Fibroblast of gingiva (primary cell): ENCODE measurements at places on chromosomes 1 and 21.

DNA sequence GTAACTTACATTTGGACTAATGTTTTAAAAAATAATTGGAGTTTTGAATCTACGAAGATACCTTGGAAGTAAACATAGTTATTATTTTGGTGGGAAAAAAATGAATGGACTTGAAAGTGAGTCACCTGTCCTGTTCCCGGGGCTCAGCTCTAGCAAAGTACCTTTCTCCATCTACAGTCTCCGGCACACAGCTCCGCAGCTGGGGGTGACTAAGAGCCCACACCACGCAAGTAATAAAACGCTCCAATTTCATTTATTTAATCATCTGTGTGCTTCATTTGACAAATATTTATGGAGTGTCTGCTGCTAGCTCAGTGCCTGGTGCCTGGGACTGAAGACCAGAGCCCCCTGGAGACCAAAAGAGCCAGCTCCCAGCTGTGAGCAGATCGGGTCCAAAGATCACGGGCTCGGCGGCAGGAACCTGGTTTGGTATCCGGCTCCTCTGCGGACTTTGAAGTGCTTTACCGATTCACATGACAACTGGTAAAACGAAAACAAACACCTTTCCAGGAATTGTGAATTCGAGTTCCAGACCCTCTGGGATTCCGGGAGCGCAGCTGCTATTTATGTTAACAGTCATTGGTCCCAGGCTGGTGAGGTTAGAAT, 1.7 kb upstream of the RIPK4 start:
- peak; percentile 34 for DNase-seq

- no peak for DNase-seq
Observed at GRCh38 chr1:94795434-94795833, 24.7 kb upstream of the SLC44A3 start.

DNA sequence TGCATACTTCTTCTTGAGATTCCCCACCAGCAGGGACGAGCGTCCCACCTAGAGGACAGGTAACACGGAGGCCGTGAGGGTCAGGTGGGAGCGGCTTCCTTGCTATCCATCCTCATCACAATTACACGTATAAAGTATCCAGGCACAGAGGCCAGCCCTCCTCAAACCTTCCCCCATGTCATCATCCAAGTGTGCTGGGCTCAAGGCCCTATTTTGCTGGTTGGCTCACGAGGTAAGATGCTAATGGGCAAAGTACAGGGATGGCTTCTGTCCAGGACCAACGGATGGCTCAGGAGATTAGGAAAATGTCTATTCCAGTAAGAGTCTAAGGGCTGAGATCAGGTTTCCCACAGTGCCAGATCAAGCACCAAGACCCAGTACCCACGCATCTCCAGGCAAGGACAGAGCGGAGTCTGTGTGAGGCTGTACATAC, 11.5 kb upstream of the A3GALT2 start:
- DNase-seq = peak; percentile 96

DNA sequence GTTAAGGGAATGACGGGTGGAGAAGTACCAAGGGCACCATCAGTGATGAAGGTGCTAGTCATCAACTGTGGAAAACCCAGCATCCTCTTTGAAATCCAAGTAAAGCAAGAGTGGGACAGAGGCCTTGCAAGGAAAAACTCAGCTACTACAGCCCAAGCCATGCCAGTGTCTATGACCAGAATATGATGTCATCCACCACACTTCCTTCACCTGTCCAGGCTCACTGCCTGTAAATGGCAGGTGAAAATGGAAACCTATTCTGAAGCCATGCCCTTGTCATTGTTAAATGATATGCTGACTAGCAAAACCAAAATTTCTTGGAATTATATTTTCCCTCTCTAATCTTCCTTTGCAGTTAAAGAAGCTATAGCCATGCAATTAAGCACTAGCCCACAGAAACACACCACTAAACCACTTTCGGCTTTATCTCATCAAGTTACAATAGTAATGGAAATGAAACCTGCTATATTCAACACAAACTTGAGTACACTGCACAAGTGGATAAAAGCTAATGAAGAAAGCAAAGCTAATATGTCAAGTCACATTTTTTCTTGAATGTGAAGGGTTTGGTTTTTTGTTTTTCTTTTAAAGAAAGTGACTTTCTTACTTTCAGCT, 96.3 kb upstream of the RALGPS2 start:
- no peak for DNase-seq

DNA sequence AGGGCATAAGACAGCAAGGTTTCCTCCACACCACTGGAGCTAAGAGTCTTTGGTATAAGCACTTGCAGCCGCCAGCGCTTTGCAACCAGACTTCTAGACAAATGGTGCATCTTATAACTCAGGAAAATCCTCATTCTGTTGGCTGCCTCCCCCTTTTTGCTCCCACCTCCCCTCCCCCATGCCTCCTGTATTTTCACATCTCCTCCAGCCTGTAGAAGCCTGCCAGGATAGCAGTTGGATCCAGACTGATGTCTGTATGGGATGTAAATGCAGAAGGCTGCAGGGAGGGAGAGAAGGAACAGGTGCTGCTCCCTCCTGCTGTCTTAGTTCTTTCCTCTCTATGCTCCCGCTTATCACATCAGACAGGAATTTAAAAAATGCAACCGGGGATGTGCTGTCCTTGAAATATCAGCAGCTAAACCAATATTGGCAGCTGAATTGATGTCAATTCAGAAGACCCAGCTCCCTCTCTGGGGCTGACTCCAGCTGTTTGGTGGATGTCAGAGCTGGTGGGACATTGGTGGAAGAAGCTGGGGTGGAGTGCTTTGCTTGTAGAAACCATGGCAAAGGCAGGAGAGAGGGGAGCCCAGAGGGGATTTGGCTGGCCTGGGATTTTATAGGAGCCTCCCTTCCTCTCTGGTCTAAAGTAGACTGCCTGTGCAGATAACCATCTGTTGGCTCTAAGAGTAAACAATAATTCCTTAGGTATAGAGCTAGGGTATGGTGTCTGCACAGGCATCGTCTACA, 53.5 kb downstream of the NFASC start:
- no peak for DNase-seq

DNA sequence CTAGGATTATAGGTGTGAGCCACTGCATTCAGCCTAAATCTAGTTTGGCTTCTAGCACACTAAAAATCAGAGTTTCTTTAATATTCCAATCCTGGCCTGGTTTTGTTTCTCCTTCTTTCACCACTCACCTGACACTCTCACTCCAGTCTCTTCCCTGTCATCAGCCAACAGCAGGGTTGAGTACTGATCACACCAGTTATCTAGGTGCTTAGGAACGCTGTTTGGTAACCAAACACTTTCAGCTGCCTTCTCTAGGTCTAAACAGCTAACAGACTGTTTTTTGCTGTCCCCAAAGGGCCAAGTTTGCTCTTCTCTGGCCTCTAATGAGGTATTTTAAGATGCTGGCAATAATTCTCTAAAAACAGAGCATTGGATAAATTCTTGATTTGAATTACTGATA, 17.7 kb upstream of the FRRS1 start:
- no peak for DNase-seq

DNA sequence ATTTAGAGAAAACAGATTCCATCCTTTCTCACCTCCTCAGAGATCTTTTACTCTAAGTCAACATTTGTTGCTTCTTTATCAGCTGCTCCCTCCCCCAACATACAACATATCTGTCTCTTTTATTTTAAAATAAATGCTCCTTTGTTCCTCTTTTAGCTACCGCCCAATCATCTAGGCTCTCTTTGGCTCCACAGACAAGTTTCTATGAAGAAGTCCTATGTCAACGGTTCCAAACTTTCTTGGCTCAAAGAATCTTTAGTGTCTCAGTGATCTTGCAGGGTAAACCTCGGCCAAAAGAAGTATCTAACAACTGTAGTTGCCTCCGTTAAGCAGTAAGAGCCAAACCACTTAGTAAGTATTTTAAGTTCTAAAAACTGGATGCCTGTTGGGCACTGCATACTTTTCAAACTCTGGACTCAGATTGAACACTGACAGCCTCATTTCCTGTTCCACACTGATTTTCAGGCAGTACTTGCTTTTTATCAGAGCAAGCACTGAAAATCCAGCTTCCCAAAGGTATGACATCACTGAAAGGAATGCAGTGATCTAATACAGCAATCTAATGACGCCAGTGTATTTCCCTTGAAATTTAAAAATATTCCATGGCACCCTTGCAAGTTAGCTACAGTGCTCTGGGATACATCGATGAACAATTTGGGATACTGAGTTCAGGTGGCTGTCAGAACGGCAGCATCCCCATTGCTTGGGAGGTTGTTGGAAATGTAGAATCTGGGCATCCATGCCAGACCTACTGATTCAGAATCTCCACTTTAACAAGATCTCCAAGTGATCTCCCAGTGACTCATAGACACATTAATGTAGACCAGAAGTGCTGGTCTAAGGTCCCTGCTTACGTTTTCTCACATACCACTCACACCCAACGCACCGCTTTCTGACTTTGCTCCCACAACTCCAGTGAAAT, 26.8 kb downstream of the EGLN1 start:
- peak; percentile 91 for DNase-seq

- DNase-seq = peak; percentile 29
Observed at GRCh38 chr1:44024903-44025525, 6.2 kb downstream of the SLC6A9 start.
